GF-D8 (cell line): ENCODE measurements at places on chromosomes 5 and 9.

DNA sequence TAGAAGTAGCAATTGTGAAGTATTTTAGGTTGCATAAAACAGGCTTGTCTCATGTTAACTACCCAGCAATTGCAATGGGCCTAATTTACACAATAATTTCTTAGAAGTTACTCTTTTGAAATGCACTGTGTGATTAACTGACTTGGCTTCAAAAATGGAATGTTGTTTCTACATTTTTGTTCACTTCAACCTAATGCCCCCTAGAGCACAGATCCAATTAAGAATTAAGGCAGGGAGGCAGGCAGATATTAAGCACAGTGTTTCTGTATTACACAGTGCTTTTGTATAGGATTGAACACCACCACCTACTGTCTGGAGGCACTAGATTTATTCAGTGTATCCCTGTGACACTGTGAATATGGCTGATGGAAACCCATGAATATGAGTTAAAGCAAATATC lies 302.1 kb downstream of the FBXL17 start:
- no peak for DNase-seq

DNA sequence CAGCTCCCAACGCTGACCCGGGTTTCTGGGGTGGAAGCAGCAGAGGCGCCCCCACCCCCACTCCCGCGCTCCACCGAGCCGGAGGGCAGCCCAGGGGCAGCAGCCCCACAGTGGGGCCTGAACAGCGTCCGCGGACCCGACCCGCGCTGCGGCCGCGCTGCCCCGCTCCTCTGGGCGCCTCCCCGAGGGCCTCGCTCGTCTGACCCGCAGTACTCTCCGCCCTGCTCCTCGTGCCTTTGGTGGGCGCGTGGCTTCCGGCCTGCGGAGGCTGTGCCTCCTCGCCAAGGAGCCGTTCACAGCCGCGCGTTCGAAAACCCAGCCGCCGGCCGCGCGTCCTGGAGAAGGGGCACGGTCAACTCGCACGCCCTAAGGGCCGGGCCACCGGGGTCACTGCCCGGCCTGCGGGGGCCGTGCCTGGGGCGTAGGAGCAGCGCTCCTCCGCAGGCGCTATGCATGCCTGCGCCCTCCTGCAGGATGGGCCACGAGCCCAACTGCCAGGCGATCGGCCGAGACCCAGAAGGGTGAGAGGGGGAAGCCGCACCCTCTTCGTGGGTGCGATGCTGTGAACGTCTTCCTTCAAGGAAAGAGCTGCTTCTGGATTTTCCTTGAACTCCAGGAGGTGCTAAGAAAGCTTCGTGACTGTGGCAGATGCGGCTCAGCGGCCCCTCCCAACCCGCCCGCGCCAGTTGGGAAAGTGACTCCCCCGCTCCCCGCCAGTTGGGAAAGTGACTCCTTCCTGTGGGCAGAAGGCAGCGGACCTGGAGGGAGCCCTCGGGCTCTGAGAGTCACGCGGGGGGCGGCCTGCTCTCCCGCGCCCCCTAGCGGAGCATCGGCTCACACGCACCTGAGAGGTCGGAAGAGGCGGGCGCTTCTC lies 82.7 kb downstream of the HSD17B3 start:
- no peak for DNase-seq

- DNase-seq = no peak
These were observed 101.6 kb downstream of the GABBR2 start for GRCh38 chr9:98607152-98607551.

DNA sequence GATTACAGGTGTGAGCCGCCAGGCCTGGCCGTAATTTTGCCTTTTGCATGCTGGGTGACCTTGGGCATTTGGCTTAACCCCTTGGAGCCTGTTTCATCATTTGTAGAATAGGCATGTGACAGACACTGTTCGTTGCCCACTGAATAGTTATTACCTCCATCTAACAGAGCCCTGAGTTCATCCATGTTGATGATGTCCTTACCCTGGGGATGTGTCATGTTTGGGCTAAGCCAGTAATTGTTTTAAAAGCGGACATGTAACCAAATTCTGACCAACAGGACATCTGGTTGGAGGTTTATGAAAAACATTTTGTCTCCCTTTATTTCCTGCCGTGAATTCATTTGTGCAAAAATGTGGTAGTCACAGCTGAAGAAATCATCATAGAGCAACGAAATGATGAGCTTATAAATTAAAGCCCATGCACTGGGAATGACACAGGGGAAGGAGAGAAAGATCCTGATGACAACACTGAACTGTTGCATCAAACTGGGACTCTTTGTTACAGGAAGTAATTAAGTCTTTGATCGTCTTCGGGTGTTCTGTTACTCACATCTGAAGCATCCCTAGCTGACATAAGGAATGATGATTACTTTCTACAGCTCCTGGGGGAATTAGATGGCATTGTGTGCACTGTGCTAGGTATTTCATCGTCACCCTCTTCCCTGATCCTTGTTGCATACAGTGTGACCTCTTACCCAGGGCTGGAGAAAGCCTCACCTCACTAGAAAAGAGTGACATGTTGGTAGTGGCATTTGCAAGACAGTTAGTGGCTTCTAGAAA lies 117.8 kb downstream of the FGF18 start:
- no peak for DNase-seq

GRCh38 chr9:72471096-72471495 lies 50.3 kb upstream of the TMC1 start:
- no peak for DNase-seq

GRCh38 chr5:96463091-96463490 lies 30.0 kb upstream of the PCSK1 start:
- no peak for DNase-seq

- no peak for DNase-seq
These were observed 1931.0 kb upstream of the CDH6 start for GRCh38 chr5:29262339-29263123.

GRCh38 chr5:13809921-13810320 lies 134.6 kb downstream of the DNAH5 start:
- DNase-seq = no peak

DNA sequence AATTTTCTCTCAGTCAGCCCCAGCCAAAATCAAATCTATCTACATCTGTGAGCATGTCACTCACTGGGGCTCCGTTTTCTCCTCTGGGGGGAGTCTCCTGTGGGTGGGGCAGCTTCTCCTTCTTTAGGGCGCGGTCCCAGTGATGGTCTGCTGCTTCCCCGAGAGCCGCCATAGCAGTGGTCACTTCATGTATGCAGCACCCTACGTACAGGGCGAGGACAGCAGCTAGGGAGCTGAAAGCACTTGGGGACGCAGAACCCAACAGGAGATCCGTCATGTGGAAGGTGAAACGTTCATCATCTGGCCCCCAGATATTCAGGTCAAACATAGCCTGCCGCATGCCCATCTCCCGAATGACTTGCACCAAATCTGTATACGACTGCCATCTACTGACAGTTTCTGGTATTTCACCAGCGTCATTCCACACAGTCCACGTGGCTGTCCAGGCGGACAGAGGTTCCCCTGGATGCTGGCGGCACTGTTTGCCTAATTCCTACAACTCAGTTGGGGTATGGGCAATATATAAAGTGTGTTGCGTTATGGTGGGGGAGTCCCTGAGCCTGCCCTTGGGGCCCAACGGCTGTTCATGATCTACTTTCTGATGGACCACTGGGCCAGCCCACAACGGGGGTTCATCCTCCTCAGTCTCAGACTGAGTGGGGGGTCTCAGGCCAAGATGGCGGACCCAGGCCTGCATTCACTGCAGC lies 795.0 kb downstream of the EFNA5 start:
- DNase-seq = no peak

GRCh38 chr9:132061526-132061925 lies 18.1 kb downstream of the MED27 start:
- DNase-seq = no peak

- DNase-seq = no peak
These were observed 136.4 kb downstream of the SLF1 start for GRCh38 chr5:94754824-94755223.

GRCh38 chr5:21654556-21654955 lies 1198.6 kb downstream of the CDH12 start:
- no peak for DNase-seq

DNA sequence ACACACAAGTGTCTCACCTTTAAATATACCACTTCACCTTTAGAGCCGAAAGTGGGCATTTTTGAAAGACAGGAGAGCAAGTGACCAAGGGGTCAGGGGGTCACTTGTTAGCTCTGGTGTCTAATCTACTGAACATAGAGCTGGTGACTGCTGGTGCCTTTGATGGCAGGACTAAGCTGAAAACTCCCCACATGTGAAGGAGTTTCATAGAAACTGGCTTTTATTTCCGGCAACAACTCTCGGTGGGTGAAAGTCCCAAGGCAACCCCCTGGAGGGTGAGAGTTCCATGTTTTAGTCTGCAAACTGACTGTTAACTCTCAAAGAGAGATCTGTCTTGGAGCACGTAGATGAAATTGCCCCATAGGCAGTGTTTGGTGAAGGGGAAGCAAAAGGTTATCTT lies 466.9 kb downstream of the DMRTA1 start:
- no peak for DNase-seq

- no peak for DNase-seq
These were observed 914.2 kb upstream of the DMAC1 start for GRCh38 chr9:8713811-8714165.

DNA sequence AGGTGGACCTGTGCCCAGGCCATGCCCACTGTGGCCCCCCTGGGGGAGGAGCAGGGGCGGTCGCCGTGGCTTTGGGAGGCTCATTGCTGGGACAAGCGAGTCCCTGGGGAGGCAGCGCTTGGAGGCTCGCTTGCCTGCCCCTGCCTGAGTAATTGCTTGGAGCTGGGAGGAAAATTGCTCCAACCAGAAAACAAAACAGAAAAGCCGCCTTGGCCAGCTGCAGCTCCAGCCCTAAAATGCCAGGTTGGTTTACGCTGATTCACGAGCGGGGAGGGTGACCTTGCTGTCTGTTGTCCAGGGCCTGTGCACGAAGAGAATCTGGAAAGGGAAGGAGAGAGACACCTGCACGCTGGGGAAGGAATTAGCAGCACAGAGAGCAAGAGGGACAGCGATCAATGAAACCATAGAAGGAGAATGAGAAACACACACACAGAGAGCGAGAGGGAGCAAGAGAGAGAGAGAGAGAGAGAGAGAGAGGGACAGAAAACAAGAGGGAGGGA lies 25.3 kb downstream of the NTNG2 start:
- no peak for DNase-seq

DNA sequence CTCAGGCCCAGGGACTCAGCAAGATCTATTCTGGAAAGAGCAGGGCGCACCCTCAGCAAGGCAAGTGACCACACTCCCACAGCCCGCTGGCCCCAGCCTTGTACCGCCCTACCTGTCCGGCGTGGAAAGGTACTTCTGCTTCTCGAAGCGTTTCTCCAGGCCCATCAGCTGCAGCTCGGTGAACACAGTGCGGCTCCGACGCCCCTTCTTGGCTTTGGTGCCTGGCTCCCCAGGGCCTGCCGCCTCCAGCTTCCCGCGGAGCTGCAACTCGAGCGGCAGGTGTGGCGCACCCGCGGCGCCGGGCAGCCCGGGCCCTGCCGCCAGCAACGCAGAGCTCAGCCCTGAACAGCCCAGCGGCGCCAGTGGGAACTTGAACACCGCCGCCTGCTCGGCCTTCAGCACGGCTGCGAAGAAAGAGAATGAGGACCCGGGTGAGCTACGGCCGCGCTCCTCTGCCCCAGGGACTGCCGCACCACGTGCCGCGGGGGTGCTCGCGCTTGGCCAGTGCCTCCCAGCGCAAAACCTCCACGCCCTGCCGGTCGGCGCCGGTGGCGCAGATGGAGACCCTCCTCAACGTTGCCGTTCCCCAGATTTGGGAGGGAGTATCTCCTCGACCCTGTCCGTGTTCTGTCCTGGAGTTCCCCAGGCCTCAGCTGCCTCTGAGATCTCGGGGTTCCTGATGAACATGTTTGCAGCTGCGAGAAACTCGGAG lies 2.2 kb downstream of the BARX1 start:
- DNase-seq = no peak

DNA sequence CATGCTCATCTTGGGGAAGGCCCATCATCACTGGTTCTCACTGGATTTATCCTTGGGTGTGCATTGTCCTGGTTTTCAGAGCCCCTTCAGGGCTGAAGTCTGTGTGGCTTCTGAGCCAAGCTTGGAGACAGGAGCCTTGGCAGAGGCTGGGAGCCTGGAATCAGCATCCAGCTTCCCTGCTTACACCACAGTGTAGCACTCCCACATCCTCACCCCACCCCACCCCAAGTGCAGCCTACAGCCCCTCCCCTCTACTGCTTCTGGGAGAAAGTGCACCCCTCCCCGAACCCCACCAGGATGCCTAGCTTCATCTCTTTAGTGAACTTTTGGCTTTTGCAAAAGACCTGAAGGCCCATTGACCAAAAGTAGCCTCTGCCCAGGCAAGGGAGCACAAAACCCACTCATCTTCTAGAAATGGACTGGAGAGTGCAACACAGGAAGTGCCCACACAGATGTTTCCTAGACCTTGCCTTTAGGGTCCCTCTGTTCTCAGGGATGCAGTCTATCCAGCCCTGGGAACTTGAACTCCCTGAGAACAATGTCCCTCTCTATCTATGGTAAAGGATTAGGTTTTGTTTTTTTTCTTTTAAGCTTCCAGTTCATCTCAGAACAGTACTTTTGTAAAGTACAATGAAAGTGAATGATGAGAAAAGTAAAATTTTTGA lies 189.7 kb downstream of the PALM2AKAP2 start:
- no peak for DNase-seq

GRCh38 chr5:14579731-14580397 lies 1.7 kb upstream of the OTULINL start:
- DNase-seq = no peak

- DNase-seq = no peak
These were observed 13.4 kb upstream of the CCDC112 start for GRCh38 chr5:115309751-115310370.

DNA sequence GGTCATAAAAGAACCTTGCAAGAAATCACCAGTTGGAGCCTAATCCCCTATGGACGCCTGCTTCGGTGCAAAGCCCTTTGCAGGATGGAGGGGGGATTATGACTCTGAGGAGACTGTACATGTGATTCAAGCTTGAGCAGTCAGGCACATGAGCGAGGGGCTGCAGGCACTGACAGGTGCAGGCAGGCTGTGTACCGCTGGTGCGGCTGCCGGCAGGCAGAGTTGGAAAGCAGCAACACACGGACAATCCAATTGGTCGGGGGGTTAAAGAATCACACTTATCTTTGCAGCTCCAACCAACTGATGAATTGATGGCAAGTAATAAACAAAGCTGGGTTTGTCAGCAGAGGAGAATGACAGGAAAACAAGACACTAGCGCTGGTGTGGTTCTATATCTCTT lies 5.7 kb downstream of the WHRN start:
- DNase-seq = no peak

GRCh38 chr5:40273936-40274335 lies 405.8 kb upstream of the PTGER4 start:
- DNase-seq = no peak

GRCh38 chr5:172623313-172623980 lies 17.6 kb upstream of the NEURL1B start:
- DNase-seq = no peak

GRCh38 chr9:127555840-127556820 lies 55.9 kb upstream of the STXBP1 start:
- peak; percentile 91 for DNase-seq

- DNase-seq = no peak
These were observed 523.5 kb upstream of the SEMA6A start for GRCh38 chr5:117098094-117098493.

DNA sequence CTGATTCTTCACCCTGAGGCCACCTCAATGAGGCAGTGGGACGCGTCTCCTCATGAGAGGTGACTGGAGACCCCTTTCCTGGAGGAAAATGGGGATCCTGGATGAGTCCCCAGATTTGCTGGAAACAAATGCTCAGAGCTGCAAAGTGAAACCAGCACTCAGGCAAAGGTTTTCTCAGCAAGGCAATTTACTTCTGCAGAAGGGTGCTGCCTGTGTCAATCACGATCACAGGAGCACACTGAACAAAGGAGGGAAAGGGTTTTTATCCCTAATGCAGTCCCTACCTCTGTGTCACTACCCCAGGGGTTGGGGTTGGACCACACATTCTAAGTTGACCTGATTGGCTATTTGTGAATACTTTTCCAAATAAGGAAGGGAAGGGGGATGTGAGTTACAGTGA lies 69.9 kb upstream of the CDK20 start:
- DNase-seq = no peak
